ENCODE measurements at places on chromosomes 1 and 21. TPM values are rescaled to one million over a fixed set of nuclear protein-coding genes. Genes with fewer than 3 reads are reported as not detected.
A peak's percentile ranks its signal among the peaks of the same experiment; 100 is the strongest.

- DNase-seq = no peak
Observed at GRCh38 chr1:220203816-220204215, 68.4 kb downstream of the RAB3GAP2 start.

DNA sequence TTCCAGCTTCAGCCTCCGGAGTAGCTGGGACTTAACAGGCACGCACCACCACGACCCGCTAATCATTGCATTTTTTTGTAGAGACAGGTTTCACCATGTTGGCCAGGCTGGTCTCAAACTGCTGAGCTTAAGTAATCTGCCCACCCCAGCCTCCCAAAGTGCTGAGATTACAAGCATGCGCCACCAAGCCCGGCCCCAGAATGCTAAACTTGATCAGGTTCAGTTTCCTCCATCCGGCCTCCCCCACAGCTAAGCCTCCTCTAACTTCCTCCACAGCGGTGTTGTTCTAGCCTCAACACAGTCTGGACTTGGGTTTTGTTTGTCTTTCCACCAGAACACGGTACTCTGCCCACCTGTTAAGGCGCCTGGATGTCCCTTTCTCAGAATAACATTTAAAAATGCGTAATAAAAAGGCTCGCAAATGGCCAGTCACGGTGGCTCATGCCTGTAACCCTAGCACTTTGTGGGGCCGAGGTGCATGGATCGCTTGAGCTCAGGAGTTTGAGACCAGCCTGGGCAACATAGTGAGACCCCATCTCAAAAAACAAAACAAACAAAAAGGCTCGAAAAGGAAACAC, 2.4 kb downstream of the PARP1 start:
- DNase-seq = peak; percentile 77

DNA sequence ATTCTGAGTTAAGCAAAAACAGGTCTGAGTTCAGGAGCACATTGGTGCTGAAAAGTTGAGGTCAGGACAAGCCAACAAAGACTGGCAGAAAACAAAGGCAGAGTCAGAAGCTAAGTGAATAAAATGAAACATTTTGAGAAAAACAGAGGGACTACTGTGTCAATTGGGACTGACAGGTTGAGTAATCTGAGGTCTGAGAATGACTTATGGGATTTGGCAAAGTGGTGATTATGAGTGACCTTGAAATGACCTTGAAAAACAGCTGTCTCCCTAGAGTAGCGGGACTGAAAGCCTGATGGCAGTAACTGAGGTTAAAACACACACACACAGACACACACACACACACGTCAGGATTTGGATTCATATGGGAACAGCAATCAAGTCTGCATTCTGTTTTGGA, 8.8 kb upstream of the COG2 start:
- DNase-seq = no peak

DNA sequence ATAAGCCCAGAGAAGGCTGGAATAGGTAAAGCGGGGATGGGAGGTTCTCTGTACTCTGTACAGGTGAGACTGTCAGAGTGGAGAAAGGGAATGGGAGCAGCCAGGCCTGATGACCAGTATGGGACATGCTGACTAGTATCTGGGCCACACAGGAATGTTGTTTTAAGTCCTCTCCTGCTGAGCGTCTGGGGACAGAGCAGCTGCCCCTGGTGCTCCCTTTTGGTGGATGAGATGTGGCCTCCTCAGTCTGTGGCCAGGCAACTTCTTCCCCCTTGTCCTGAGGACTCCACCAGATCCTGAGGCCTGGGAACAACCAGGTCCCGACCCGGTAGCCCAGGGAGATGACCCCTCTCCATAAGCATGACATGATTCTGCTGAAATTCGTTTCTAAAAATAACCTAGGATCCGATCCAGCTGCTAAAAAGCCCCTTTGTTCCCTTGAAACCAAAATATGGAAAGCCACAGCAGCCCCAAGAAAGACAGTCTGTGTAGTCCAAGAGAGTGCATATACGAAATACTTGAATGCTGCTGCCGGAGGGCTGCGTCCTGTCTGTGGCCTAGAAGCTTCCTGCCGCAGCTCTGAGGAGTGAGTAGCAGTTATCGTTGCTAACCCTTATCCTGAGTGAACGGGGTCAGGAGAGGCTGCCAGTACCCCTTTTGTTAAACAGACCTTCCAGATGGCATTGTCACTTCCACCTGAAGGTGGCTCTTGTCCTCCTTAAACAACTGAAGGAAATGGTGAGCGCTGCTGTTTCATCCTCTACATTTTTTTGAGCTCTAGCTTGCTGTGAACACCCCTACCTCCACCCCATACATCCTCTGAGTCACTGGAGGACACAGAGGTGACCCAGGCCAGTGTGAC, 47.1 kb downstream of the ATP2B4 start:
- DNase-seq = no peak

GRCh38 chr21:14712121-14712715, 166.1 kb upstream of the SAMSN1 start:
- DNase-seq = no peak

Gene CD5L
- total RNA-seq = not detected

DNA sequence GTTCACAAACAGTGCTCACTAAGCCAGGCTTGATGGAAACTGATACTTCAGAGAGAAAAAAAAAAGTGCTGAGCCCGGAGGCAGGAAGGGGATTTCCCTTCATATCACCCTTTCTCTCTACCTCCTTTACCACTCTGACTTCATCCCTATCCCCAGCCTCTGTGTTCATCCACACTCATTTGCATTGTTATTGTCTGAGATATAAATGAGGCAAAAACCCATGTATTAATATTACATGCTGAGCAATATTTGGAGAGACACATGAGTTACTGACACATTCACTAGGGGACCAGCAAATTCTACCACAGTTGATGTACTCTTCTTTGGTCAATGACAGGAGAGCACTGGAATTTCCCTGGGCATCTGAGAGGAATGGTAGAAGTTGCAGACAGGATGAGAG, 175.8 kb downstream of the TNFSF18 start:
- no peak for DNase-seq

GRCh38 chr1:88394958-88395357, 289.1 kb upstream of the PKN2 start:
- DNase-seq = no peak

GRCh38 chr21:19993268-19993667, 1004.9 kb upstream of the NCAM2 start:
- DNase-seq = no peak

DNA sequence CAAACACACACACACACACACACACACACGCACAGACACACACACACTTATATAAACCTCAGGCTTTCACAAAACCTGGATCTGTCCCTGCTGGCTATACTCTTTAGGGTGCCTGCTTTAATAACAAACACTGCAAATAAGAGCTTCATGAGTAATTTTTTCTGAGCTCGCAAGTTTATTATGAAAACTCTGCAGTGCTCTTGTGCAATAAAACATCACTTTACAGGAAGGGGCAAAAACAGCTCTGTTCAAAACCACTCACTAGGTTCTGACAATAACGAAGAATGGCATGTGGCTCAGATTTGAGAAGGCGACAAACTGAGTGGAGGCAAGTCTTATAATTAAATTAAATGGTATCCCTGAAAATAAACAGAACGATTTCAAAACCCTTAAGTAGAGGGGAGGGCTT, 42.6 kb upstream of the CTPS1 start:
- no peak for DNase-seq

DNA sequence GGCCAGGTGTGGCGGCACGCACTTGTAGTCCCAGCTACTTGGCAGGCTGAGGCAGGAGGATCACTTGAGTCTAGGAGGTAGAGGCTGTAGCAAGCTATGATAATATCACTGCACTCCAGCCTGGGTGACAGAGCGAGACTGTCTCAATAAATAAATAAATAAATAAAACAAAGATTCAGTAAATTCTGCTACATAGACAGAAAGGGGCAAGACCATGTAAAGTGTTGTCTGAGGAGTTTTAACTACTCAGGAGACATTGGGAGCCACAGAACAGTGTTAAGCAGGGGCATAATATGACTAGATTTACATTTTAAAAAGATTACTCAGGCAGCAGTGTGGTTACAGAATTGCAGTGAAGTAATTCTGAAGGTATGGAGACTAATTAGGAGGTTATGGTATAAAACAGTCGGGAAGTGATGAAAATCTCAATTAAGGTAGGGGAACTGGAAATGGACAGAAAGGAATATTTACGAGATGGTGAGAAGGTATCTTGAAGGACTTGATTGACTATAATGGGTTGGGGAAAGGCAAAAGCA, 94.7 kb downstream of the ATP1B1 start:
- DNase-seq = no peak

DNA sequence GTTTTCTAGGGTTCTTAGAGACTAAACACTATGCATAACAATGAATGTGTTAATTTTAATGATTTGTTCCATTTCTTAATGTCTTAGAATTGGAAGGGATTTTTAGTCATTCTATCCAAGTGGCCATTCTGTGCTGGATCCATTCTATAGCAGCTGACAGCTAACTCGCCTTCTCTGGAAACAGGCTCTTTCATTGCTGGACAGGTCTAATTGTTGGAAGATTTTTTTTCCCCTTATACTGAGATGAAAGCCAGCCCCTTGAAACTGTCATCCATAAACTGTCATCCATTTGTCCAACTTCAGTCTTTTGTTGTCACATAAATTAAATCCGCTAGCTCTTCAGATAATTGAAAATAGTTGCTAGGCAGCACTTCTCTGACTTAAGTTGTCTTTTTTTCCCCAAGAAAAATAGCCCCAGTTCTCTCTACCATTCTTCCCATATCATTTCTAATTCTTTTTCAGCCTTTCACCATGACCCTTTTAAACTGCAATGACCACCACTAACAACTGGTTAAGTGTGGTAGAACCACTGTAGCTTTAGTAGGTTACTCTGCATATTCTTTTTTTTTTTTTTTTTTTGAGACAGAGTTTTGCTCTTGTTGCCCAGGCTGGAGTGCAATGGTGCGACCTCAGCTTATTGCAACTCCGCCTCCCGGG, 19.7 kb downstream of the AK4 start:
- no peak for DNase-seq

Gene SLC22A15
- 7.9 TPM for total RNA-seq

DNA sequence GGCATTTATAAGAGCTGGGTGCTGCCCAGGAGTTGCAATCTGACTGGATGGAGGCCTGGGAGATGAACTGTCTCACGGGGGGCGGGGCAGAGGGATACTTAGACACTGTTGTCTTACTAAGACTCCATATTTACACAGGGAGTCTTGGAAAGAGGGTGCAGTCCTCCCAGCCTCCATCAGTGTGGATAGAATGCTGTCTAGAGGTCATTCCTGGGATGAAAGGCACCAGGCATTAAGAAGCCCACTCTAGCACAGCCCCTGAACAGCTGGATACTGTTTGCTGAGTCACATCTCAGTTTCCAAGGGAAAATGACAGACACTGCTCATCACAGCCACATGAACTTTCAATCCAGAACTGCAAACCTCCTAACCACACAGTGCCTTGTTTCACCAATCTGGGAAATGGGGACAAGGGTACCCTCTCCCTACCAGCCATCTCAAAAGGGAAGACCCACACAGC, 43.3 kb downstream of the SSBP3 start:
- DNase-seq = no peak

Gene METTL13
- 15.1 TPM for total RNA-seq

DNA sequence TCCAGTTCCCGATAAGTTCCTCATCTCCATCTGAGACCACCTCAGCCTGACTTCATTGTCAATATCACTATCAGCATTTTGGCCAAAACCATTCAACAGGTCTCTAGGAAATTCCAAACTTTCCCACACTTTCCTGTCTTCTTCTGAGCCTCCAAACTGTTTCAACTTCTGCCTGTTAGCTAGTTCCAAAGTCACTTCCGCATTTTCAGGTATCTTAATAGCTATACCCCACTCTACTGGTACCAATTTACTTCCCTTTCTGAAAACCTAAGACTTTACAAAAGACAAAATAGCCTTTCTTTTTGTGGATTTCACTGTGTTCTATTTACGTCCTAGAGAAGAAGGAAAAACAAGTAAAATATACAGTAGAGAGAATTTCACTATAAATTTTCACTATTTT, 147.0 kb upstream of the FMN2 start:
- no peak for DNase-seq

- peak; percentile 93 for DNase-seq
Observed at GRCh38 chr1:229070168-229070567, 200.7 kb upstream of the RAB4A start.

GRCh38 chr21:45248301-45248892, 39.3 kb downstream of the POFUT2 start:
- peak; percentile 4 for DNase-seq

Gene CAPZA1
- total RNA-seq = 170 TPM

Gene MTARC2
- total RNA-seq = 4.6 TPM

DNA sequence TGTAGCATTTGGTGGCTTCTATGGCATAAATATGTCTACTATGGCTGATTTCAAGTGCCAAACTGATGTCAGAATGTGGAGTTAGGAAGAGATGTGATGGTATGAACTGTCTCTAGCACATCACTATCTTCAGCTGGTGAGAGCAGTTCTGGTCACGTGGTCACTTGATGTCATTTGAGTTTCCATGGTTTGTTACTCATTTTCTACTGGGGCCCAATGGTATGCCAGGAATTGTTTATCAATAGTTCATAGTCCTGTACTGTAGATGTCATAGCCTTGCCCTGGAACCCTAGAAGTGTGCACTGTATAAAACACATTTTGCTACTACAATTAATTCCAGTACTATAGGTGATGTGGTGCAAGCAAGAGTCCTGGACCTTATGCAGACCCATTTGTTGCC, 153.7 kb downstream of the PDE4B start:
- no peak for DNase-seq

GRCh38 chr1:230282157-230282556, 144.0 kb downstream of the PGBD5 start:
- DNase-seq = no peak

Gene CR2
- not detected for total RNA-seq

Gene NBPF12
- 11.1 TPM for total RNA-seq

DNA sequence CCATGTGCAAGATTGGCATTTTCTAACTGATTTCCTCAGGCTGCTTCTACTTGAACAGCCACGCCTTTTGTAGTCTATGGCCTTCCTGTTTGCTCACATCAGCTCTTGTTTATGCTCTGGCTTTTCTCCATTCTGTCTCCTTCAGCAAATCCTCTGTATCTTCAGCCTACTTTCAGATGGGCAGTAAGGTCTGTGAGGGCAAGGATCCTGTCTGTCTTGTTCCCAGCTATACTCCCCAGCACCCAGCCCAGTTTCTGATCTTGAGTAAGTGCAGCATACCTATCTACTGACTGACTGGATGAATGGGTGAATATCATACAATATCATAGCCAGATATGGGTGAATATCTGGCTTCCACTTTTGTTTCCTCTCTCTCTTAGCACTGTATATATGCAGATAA, 438.1 kb downstream of the LMO4 start:
- no peak for DNase-seq

DNA sequence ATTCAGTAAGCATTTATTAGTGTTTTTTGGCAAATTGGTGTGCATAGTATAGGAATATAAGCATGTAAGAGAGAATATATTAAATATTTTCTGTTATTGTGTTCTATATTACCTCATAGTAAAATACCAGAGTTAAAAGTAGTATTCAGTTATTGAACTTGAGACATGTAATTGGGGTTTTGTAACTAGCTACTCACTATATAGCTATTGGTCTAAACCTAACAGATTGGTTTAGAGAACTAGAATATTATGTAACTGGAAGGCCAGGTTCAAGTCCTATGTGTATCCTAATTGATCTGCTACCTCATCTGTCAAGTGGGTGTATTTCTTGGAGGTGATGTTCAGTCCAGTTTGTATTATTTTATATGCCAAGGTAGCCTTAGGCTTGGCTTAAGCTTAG, 26.3 kb downstream of the CLIC4 start:
- DNase-seq = no peak
